ENCODE measurements at places on chromosomes 5 and 9.

DNA sequence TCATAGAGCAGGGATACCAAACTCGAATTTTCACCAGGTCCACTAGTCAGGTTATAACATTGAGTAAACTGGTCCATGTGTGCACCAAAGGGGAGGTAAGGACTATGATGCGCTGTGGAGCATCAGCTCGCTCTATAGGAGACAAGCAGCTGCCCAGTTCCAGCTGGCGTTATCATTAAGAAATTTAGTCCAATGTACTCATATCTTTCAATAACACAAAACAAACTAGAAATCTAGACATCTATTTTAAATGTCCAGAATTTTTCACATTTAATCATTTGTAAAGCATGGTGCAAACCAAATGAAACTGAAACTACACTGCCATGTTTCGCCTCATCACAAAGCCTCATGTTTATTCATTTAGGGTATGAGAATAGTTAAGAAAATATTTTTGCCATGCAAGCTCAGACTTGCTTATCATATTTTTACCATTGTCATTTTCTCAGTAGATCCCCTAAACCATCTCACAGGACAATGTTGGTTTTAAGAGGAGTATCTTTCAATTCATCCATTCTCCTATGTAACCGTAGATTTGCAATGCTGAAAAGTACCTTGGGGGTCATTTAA lies 50.9 kb downstream of the ZNF474 start:
- no peak for DNase-seq
- no peaks in the 10 kb centered on the region for H3K27me3 ChIP-seq
- H3K27ac ChIP-seq = no peak overlapping the region
- no peaks in the 10 kb centered on the region for H3K36me3 ChIP-seq
- peaks cover 19% of the 10 kb centered on the region for H3K4me1 ChIP-seq
- no peak overlapping the region for H3K4me3 ChIP-seq

DNA sequence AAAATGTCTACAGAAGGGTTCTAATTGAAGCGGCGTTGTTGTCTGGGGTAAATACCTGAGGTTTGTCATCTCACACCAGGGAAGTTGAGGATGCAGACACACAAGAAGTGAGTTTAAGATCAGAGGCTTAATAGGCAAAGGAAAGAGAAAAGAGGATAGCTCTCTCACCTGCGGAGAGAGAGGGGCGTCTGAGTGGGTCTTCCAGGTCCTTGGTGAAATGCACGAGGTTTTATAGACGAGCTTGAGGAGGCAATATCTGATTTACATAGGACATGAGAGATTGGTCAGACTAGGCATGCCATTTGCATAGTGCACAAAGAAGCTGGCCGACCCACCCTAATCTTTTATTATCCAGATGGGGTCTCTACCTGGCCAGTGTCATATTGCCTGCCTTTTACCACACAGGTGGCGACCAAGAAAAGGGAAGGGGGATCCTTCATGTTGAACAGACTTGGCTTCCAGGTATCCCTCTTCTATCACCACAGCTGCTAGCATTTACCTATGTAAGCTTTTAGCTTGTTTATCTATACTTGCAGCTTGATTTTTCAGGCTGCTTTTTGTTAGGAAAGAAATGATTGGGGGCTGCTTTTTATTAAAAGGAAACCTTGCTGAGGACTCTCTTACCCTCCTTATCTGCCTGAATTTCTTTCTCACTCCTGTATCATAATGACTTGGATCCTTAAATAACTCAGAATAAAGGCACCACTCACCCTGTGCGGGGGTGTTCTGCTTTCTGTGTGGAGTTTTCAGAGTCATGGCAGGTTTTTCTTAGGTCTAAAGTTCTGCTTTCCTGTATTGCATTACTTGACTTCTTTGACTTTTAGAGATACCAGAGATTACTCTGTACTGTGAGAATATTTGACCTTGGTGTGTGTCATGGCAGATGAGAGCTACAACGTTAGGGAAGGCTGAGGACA lies 9.4 kb upstream of the GLT6D1 start:
- H3K4me1 ChIP-seq = no peaks in the 10 kb centered on the region
- no peak overlapping the region for H3K4me3 ChIP-seq
- no peaks in the 10 kb centered on the region for H3K36me3 ChIP-seq
- no peak overlapping the region for H3K27ac ChIP-seq
- H3K27me3 ChIP-seq = no peaks in the 10 kb centered on the region
- peak; percentile 1 for DNase-seq

DNA sequence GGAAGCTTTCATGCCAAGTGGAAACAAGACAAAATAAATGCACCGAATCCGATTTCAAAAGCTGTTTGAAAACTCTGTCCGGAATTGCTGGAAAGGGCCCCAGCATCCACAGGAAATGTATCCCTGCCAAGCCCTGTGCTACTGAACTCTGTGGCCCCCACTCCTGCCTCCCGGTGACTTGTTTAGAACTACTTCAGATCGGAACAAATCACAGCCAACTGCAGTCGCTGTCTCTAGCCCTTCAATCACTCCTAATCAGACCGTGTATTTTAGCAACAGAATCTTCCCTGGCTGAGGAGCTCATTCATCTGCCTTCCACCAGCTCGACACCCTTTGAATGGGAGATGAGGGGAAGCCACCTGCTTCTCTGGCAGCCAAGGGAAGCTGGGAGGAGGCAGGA lies 94.1 kb downstream of the KCNIP1 start:
- H3K4me1 ChIP-seq = no peaks in the 10 kb centered on the region
- no peaks in the 10 kb centered on the region for H3K27me3 ChIP-seq

DNA sequence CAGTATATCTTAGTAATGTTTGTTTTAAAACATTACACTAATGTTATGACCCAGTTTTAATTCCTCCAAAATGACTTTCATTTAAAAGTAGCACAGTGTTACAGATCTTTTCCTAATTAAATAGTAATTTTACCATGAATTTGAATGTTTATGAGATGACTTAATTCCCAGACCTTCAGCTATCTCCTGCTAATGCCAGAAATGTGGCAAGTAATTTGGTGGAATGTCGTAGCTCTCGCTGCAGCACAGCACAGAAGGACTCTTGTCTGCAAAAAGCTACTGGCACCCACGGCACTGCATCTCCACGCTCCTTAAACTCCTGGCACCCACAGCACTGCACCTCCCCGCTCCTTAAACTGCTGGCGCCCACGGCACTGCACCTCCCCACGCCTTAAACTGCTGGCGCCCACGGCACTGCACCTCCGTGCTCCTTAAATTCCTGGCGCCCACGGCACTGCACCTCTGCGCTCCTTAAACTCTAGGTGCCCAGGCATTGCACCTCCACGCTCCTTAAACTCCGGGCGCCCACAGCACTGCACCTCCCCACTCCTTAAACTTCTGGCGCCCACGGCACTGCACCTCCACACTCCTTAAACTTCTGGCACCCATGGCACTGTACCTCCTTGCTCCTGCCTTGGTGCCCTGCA lies 163.1 kb downstream of the CDK5RAP2 start:
- H3K27ac ChIP-seq = no peak overlapping the region
- H3K36me3 ChIP-seq = no peaks in the 10 kb centered on the region
- no peak overlapping the region for H3K4me3 ChIP-seq
- no peaks in the 10 kb centered on the region for H3K27me3 ChIP-seq
- no peak for DNase-seq

DNA sequence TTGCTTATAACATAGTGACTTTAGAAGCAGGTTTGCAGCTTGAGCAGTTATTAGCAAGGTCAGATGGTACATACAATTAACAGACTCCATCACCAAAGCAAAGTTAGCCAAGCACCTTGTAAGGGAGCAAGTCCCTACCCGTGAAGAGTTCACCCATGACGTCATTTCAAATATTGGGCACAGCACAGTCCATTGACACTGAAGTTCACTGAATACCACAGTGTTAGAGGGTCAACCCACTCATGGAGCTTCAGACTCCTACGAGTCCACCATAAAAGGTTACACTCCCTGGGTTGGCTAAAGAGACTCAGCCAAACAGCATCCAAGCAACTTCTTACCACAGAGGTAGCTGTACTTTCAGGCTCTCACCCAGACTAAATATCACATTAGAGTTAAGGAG lies 77.5 kb downstream of the GALNT10 start:
- no peaks in the 10 kb centered on the region for H3K36me3 ChIP-seq
- peak overlapping the region; percentile 2 for H3K27ac ChIP-seq
- H3K27me3 ChIP-seq = no peaks in the 10 kb centered on the region
- no peak for DNase-seq
- H3K4me1 ChIP-seq = peaks cover 24% of the 10 kb centered on the region

DNA sequence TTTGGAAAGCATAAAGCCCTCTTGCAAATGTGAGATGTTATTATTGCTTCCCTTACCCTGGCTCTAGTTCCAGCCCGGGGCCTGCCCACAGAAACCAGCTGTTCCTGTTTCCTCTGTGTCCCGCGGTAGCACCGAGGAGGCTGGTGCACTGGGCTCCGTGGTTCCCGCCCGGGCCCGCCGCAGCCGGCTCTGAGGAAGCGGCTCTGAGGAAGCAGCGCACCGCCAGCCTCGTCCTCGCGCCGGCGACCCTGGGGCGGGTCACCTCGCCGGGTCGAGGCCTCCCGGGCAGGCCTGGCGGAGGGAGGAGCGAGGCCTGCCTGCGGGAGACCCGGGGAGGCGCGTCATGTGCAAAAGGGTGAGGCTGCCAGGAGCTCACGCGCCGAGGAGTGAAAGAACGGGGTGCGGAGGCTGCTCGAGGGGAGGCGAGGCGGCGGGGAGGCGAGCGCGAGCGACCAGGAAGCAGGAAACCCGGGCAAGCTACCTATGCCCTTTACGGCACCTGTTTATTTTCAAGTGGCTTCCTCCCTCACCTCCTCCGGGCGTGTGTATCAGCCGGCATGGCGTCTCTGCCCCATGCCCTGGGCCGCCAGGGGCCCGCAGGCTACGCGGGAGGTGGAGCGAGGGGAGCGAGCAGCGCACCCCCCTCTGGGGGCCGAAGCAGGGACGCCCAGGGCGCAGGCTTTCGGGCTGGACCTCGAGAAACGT lies 61.3 kb upstream of the MEGF10 start:
- peak overlapping the region; percentile 53 for H3K4me3 ChIP-seq
- no peaks in the 10 kb centered on the region for H3K36me3 ChIP-seq
- DNase-seq = peak; percentile 64
- H3K27ac ChIP-seq = peak overlapping the region; percentile 67

DNA sequence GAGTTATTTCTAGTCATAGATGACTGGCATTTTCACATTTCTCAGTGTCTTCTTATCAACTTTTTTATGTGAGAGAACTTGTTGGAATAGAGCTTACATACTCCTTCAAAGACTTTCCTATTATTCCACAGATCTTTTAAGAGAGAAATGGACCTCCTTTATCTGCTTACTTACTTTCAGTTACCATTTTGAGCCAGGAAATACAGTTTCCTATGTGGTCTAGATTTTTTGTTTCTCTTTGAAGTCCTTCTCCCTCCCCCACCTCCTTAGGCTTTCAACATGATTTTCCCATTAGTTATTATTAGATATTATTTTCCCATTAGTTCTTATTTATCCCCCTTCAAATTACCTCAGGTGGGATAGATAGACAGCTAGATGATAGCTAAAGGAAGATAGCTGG lies 289.1 kb upstream of the ITGA1 start:
- H3K4me1 ChIP-seq = no peaks in the 10 kb centered on the region
- H3K27ac ChIP-seq = no peak overlapping the region
- H3K4me3 ChIP-seq = no peak overlapping the region
- no peak for DNase-seq

DNA sequence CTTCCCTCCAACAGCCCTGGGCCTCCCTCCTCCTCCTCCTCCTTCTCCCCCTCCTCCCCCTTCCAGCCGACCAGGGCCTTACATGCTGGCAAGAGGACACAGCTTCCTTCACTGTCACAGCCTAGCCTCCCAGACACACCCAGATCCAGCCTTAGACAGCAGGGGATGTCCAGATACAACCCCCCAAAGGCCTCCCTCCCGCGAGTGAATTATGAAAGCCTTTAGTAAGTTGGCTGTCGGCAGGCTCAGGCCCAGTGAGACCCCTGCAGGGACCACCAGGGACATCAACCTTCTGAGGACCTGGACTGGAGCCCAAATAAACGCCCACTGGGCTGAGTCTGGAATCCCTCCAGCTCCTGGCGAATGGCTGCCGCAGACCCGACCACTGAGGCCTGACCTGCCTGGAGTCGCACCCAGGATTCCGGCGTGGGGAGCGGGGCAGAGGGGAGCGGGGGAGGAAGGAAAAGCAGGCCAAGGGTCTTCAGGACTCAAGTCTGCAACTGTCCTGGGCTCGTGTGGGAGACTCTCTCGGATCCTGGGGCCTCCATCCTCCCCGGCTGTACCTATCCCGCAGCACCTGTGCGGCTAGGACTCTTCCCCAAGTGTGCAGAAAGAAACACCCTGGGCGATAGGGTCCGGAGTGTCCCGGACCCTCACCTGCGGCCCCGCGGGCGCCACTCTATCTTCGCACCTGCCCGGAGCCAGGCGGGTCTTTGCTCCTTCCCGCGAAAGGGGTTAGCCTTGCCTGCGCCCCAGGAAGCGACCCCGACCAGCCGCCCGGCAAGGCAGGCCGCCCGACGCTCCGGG lies 705 bp downstream of the SEPTIN8 start:
- H3K36me3 ChIP-seq = no peaks in the 10 kb centered on the region
- H3K4me3 ChIP-seq = peak overlapping the region; percentile 82
- H3K27ac ChIP-seq = peak overlapping the region; percentile 71
- peaks cover 21% of the 10 kb centered on the region for H3K4me1 ChIP-seq
- DNase-seq = no peak

All from testis (tissue), 5 donors.